ENCODE measurements at places on chromosomes 7 and 10.

DNA sequence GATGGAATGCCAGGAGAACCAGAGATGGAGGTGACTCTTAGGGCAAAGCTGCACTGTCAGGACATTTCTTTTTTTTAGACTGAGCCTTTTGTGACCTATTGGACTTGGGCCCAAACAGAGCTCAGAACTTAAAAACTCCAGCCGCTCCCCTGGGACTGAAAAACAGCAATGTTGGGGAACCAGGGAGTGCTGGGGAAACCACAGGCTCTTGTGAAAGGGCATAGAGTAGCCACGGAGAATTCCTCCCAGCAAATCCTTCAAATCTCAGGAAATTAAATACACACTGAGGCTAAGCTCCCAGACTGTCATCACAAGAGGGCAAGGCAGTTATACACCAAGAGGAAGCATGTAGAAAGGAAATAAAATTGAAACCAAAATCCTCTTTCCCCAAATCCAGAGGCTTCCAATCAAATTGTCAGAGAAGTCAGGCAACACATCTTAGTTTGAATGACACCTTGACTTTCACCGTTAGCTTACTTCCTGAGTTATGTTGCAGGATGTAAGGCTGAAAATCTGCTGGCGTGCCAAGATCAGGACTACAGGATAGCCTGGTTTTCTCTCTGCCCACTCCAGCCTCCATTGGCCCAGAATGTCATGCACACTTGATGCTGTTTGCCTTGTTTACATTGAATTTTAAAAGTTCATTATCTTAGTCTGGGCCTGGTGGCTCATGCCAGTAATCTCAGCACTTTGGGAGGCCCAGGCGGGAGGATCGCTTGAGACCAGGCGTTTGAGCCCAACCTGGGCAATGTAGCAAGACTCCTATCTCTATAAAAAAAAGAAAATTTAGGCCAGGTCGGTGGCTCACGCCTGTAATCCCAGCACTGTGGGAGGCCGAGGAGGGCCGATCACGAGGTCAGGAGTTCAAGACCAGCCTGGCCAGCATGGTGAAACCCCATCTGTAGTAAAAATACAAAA is 2.6 kb upstream of the RFC2 start:
- DNase-seq, result no peak

DNA sequence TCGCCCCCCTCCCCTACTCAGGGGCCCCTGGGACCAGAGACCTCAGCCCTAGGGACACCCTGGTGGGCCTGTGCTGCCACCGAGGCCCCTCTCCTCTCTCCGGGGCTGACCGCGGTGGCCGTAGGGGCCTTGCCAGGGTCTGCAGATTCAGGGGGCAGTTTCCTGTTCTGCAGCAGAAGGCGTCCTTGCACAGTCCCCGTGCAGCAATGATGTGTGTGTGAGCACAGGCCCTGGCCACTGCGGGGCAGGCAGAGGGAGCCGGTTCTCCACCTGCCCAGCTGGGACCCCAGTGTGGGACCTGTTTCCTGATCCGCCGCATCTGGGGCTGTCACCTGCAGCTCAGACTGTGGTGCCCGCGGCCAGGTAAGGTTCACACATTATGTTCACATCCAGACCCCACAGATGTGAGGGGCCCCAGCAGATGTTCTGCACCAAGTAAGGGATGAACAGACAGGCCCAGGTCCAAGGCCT is 60.7 kb upstream of the DNAJB6 start:
- DNase-seq, result no peak

DNA sequence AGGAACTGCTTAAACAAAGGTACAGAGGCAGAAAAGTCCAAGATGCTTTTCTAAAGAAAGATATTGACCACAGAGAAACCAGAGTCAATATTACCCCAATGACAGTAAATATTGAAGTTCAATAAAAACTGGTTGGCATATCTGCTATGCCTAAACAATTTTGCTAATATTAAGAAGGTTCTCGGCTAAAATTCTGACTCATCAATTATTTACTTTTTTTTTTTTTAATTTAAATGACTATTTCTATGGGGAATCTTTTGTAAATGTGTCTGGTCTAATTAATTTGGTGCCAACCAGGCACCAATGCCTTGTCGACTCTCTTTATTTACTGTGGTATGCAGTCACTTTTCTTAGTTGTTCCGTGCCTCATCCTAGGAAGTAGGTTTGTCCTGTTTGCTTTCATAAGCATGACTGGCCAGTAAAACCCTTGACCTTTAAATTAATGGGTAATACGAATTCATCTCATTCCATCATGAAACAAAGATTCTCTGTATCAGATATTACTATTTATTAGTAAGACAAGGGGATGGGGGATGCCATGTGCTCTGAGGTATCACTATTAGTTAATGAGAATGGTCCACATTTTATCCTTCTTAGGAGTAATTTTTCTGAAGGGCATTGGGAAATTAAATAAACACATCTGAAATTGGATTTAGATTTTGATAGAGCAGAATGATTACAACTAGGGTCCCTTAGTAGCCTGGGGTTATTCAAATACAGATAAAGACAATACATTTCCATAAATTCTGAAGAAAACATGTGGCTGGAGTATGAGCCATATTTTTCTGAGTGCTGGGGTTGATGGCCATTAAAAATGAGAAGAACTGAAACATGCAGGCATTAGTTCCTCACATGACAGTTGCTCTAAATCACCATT is 154.4 kb downstream of the VTI1A start:
- no peak for DNase-seq

- DNase-seq, result no peak
Observed at GRCh38 chr10:124359336-124359832, 59.3 kb downstream of the OAT start.

DNA sequence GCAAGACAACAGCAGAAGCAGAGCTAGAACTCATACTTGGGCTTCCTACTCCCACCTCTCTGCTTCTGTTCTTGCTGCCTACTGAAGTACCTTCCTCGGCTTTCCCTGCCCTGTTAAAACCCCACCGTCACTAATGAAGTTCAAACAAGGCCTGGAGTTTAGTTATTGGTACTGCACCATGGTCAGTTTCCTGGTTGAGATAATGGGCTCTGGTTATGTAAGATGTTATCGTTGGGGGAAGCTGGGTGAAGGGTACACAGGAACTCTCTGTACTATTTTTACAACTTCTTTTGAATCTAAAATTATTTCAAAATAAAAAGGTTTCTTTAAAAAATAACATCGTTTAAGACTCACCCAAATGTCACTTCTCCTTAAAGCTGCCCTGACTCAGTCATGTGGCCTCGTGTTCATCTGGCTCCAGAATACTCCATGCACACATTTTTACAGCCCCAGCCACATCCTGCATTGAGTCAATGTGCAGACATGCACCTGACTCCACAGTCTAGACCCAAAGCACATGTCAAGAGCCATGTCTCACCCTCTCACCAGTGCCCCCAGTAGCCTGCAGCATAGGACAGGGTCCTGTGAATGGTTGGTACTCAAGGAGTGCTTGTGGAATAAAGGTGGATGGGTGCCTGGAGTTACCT is 36.9 kb upstream of the AQP1 start:
- no peak for DNase-seq

DNA sequence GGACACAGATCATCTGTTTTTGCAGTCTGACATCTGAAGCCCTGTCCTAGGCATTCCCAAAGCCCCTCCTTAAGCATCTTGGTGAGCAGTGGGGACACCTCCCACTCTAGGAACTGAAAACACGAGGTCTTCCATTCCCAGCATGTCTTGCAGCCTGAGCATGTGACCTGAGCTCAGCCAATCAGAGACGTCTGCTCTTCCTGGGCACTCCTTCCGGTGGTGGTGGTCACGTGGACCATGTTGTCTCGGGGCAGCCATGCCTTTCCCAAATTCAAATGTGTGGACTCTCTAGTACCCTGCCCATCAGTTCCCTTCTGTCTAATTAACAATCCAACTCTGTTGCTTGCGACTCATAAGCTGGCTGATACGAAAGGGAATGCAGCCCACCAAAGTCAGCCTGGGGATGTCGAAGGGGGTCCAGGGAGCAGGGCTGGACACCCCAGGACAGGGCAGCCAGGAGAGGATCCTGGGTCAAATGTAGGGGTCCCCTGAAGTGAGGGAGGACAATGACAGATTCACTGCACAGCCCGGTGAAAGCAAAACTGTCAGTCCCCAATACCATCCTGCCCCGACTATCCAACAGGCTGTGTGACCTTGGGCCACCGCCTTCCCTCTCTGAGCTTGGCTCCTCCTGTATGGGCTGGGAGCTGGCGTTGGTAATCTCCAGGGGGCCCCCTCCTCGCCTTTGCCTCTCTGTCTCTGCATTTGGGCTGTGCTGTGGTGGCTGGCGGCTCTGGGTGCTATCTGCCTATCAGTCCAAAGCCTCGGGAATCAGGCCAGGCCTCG is 57.4 kb upstream of the BAIAP2L1 start:
- no peak for DNase-seq

DNA sequence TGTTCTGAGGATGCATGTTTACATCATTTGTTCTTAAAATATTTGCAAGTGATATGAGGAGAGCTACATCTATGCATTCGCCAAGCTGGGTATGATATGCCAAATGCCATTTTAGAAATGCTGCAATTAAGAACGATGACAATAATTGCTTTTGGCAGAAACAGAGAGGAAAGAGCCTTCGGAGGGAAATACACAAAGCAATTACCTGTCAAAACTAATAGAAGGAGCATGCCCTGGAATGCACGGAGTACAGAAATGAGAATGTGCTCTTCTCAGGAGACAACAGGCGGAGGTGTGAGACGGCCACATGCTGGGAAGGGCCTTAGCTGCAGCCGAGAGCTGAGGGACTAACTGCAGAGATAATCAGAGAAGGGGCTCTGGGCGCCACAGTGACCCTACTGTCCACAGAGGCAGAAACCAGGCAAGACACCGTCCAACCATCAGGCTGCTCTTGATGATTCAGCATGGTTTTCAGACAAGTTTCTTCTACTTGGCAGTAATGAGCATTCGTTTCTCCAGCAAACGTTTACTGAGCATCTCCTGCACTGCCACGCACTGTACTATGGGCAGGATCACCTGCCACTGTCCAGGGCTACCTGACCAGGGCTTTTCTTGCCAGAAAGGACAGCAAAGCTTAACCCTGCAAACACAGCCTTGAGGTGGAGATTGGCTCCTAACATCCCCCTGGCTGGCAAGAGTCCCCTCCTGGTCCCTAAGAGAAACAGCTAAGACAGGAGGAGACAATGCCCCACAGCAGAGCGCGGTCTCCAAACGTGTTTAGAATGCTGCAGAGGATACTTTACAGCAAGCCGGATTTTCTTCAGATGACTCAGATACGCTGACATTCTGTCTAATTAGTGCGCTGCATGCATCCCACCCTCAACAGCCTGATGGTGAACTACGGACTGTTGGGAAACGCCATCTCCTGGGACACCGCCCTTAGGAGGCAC is 18.1 kb downstream of the VIPR2 start:
- no peak for DNase-seq

DNA sequence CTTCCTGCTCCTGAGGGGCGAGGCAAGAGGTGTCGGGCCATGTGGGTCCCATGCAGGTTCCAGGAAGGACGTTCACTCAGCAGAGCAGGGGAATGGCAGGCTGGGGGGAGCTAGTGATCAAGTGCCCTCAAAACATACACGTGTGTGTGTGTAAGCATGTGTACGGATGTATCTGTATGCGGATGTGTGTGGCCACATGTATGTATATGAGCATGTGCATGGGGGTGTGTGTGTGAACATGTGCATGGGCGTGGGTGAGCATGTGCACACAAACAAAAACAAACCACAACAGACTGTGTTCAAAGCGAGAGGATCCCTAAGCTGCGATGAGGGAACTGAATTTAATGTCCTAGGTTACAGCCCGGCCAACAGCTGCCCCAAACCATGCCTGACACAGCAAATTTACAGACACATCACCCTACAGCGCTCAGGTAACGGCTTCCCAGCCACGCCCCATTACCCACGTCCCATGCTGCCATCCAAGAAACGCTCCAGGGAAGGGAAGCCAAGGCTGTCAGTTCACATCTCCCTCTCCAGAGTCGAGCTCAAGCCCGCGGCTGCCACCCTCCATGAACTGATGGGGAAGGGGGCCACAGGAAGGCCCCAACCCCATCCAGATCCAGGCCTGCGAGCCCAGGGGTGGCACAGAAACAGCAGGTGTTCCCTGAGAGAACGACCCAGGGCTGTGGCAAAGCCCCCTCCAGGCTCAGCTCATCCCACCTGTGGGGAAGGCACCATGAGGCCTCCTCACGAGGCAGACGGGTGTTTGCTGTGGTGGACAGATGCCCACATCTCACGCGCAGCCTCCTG is 56.6 kb downstream of the PTPRN2 start:
- no peak for DNase-seq

- DNase-seq, result no peak
Observed at GRCh38 chr7:22660732-22661131, 66.3 kb upstream of the IL6 start.

DNA sequence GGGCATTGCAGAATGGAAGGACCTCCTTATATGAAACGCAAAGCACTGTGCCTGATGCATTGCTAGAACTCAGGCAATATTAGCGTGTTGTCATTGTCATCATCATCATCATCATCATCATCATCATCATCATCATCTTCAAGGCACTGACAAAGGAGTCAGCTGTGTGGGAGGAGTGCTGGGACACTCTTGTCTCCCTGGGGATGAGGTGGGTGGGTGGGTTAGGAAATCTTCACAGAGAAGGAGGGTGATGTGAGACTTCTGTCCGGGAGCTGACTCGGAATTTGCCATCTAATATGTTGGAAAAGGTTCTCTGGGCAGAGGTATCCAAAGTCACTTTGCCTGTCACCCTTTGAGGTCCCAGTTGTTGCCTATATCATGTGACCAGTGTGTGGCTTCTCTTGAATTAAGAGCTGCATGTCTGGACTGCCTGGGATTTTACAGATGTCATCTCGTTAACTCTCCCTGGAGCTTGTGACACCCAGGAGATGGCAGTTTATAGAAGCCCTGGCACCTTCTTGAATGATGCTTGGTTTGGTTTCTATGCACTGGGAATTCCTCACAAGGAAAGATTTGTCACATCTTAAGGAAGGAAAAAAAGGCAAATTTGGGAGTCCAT is 7.1 kb downstream of the HTRA1 start:
- DNase-seq, result no peak

- DNase-seq, result no peak
Observed at GRCh38 chr10:63711867-63712716, 190.9 kb downstream of the REEP3 start.

DNA sequence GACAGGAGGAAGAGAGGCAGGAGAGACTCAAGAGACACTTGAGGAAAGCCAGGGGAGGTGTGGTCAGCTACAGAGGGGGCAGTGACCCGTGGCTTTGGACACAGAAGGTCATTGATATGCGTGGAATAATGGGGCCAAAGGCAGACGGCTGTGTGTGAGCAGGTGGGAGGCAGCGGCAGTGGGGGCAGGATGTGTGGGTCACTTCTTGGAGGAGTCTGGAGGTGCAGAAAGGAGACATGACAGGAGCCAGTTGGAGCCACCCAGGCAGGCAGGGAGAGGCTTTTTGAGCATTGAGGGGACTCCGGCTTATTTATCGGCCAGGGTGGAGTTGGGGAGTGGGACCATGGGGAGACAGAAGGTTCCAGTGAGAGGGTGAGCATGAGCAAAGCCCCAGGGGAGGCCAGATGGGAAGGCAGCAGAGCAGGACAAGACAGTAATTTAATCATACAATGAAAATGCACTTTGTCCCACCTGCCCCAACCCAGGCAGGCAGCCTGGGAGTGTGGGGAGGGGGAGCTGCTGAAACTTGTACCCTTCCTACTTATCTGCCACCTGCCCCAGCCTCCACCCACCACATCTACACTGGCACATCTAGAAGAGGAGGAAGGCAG is 5.0 kb downstream of the LDB3 start:
- DNase-seq, result no peak

- DNase-seq, result no peak
Observed at GRCh38 chr7:136652635-136653370, 215.6 kb upstream of the CHRM2 start.

GRCh38 chr10:102660888-102661657 is 16.8 kb downstream of the TRIM8 start:
- DNase-seq, result no peak

- no peak for DNase-seq
Observed at GRCh38 chr7:143367972-143368371, 5.5 kb upstream of the FAM131B start.

- DNase-seq, result no peak
Observed at GRCh38 chr10:105024184-105024583, 383.1 kb downstream of the SORCS3 start.

All from stimulated activated CD8-positive, alpha-beta memory T cell treated with anti-CD3 and anti-CD28 coated beads, Interleukin-15, amount 100 ng/mL, for 1 hour (primary cell).